ENCODE measurements at places on chromosomes 1 and 21.

DNA sequence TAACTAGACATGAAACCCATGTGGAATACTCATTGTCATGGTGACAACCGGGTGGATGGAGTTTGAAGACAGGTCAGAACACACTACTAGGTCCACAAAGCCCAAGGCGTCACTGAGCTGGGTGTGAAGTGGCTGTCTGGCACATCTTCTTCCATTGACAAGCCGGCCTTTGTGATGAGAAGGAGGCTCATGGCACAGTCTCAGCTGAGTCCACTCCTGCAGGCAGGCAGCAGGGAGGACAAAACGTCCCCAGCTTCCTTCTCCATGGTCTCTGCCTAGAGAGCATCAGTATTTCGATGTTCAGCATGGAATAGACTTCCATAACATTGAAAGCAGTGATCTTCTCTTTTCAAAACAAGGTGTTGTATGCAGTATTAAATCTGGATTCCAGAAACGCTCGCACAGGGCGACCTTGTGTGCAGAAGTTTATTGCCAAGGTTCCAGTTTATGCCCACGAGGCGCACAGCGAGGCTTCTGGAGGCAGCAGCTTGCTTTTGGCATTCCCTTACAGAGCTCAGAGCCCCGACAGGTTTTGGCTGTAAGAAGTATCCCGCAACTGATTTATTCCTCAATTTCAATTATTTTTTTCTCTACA is 104.2 kb downstream of the SIM2 start:
- DNase-seq: no peak

DNA sequence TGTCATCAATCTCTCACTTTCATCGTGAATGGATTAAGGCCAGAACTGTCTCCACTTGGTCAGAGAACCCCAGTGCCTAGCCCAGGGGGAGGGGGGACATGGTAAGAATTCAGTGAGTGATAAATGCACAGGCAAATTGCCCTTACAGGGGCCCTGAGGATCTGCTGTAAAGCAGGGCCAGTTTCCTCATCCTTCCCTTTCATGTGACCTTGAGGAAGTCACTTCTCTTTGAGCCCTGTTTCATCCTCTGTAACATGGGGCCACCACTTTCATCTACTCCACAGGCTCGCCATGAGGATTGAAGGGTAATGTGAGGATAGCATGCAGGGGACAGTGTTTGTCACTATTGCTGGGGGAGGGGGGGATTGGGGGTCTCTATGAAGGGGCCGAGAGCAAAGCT is 28.1 kb upstream of the C1QA start:
- no peak for DNase-seq

DNA sequence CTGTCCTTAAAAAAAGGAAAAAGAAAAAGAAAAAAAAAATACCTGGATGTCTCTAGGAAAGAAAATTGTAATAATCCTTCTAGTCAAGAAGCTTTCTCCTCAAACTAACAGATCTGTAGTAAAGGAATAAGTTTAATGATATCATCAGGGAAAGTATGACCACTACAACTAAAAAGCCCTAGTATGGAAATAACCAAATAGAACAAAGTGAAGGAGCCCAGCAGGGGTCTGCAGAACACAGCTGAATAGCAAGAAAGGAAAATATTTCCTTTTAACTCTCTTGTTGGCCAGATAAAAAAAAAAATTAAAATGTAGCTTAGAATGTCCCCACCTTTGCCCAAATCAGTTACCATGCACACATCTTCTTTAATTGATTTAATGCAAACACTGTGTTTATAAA is 43.2 kb downstream of the PRRX1 start:
- DNase-seq: no peak

DNA sequence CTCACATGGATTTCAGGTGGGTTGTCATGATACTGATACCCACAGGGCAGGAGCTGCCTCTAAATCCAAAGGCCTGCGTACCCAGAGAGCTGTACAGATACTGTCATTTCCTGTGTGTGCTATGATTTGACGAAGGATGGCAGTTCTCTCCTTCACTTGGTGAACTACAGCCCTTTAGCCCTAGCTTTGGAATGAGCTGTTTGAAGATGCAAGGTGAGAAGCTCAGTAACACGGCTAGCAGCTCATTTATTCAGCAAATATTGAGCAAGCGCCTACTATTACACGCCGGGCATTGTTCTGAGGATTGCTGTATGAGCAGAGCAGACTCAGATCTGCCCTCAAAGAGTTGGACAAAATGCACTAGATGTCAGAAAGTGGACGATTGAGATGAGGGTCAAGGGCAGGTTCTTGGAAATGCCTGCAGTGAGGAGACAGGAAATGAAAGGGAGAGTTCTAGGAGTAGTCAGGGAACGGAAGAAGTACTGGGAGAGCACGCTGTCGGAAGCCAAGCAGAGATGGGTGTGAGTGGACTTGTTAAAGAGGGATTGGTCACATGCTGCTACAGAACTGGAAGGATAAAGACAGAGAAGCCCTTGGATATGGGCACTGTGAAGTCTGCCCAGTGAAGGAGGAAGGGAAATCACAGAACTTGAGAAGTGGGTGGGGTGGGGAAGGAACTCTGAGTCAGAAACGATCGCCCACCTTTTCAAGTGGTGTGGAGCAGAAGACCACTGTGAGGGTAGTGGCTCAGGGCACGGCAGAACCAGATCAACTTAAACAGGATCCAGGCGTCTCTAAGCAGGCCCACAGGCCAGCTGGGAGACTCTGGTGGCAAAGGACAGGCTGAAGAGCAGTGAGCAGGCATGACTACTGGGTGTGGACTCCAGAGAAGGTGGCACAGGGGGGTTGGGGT is 7.1 kb downstream of the PTGFRN start:
- DNase-seq: no peak

DNA sequence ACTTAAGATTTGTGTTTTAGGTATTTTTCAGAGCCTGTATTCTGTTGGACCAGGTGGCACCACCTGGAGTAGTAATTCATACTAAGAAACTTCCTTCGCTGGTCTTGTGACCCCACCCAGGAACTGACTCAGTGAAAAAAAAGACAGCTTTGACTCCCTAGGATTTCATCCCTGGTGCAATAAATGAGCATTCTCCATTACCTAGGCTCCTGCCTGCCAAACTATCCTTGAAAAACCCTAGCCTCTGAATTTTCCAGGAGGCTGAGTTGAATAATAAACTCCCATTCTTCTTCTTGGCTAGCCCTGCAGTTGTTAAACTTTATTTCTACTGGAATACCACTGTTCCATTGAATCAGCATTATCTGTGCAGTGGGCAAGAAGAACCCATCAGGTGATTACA is 10.6 kb upstream of the RGS18 start:
- no peak for DNase-seq

- DNase-seq: no peak
These were observed 532.1 kb upstream of the NR5A2 start for GRCh38 chr1:199495432-199495831.

DNA sequence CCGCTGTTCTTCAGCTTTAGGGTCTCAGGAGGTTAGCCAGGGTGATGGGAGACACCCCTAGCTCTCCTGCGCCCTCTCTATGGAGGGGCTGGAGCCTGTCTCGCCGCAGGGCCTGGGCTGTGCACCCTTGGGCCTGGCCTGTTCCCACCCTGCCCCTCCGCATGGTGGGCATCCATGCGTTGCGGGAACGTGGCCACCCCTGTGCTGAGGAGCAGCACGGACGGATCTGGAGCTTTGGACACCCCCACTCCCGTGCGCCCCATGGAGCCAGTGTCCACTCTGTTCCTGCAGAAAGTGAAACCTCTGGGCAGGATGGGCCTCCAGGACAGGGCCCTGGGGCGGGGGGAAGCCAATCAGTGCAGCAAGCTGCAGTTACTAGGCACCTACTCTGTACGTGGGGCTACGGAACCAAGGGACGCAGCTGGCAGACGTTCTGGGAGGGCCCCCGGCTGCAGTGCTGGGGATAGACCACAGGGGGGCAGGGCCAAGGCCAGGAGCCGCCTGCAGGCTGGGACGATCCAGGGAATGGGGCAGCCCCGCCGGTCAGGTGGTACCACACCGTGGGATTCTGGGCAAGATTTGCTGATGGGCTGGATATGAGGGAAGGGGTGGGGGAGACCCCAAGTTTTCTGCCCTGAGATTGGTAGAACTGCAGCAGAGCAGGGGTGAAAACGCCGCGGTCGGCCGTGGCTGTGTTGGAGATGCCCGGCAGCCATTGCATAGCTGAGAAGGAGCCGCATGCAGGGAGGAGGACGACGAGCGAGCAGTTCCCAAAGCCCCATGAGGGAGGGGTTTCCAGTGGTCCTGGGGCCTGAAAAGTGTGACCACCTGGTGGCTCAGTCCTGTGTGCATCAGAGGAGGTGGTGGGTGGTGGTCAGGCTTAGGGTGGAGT is 43.3 kb downstream of the TP73 start:
- DNase-seq: peak; percentile 40

- DNase-seq: no peak
These were observed 99.8 kb downstream of the PATJ start for GRCh38 chr1:61842036-61842435.

DNA sequence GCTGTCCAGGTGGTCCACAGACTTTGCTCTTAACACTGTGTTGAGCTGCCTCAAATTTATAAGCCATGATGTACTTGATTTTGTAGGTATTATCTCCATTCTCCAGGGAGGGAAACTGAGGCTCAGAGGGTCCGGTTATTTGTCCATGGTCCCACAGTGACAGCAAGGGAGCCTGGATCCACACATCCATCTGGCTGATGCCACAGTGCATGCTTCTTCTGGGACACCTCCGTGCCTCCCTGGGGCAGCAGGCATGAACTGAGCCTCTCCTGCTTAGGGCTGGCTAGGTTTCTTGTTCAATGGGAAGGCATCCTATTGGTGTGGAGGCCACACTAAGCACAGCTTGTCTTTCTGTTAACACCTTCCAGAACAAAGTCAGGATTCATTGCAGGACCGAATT is 317.3 kb downstream of the AJAP1 start:
- no peak for DNase-seq

GRCh38 chr1:212727386-212728181 is 27.9 kb upstream of the BATF3 start:
- no peak for DNase-seq

DNA sequence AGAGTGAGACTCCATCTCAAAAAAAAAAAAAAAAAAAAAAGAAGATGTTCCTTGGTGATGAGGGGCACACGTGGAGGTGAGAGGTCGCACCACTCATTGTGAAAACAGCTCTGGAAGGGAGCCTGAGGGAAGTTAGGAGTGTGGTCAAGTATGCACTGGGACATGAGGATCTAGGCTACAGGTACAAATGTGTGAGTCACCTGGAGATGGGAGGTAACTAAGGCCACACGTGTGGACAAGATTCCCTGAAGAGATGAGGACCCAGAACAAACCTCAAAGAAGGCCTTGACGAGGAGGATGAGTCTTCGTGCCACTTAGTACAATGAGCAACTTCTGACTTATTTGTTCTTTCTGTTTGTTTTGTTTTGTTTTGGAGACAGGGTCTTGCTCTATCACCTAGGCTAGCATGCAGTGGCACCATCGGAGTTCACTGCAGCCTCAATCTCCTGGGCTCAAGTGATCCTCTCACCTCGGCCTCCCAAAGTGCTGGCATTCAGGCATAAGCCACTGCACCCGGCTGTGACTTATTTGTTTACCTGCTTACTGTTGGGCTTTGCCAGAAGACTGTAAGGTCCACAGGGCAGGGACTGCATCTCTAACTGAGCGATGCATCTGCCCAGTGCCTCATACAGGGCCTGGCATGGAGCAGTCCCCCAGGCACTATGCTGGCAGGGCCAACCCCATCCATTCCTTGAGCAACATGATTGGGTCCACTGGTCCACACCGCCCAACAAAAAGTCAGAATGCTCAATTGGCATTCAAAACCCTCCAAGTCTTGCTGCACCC is 6.4 kb downstream of the ASAP3 start:
- DNase-seq: no peak

DNA sequence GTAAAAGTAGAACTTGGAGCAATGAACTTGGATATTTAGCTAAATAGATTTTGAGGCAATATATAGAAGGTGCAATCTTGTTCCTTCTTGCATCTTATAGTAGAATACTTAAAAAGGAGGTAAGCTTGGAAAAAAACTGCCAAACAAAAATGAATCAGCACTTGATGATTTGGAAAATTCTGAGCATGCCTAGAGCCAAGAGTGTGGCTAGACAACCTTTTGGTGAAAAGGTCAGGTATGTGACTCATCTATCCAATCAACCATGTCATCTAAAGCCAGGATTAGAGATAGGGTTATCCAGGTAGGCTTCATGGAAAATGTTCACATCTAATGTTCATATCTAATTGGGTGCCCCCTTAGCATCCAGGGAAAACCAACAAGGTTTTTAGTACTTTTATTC is 515.0 kb downstream of the COL11A1 start:
- DNase-seq: no peak

- no peak for DNase-seq
These were observed 6.3 kb upstream of the EXO1 start for GRCh38 chr1:241841691-241842090.

DNA sequence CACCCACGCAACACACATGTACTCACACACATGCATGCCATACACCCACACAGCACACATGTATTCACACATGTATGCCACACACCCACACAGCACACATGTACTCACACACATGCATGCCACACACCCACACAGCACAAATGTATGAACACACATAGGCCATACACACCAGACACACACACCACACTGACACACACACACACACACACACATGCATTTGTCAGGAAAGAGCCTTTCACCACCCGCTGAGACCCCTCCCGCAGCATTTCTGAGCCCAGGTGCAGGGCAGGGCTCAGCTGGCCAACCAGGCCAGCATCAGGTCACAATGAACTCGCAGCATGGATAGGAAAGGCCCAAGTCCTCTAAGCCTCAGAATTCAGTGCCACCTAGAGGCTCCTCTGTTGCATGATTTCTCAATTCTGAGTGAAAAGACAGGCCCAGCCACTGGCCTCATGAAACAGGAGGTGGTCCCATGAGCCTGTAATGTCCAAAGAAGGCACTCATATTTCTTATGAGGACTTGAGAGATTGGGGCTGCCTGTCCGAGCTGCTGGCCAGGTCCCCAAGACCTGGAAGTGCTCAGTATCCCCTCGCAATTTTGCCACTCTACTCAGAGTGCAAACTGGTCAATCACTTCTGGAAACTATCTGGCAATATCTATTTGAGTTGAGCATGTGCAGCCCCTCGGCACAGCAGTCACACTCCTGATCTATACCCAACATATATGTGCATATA is 57.3 kb downstream of the PSMG1 start:
- peak; percentile 59 for DNase-seq

DNA sequence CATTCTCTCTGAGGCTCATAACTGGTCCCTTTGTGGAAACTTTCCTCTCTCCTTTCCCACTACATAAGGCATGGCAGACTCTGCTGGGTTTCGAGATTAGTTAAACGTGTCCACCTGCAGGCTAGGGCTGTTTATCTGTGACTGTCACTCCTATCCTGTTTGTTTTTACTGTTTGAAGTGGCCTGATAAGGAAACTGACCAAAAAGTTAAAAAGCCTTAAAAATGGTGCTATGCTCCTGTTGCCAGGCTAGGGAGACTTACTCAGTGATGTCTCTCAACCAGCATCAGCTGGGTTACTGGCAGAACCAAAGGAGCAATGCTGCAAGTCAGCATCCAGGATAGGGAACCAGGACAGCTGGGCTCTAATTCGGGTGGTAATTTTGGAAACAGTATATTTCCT is 3.9 kb downstream of the PIGV start:
- no peak for DNase-seq

GRCh38 chr1:241775021-241775420 is 73.0 kb upstream of the EXO1 start:
- DNase-seq: no peak

- no peak for DNase-seq
These were observed 3.9 kb downstream of the NEGR1 start for GRCh38 chr1:72278461-72278860.

- no peak for DNase-seq
These were observed 260.4 kb downstream of the DSCAM start for GRCh38 chr21:40586575-40586974.

- no peak for DNase-seq
These were observed 28.3 kb downstream of the OPTC start for GRCh38 chr1:203522237-203522636.
